Esophagus mucosa (tissue), 1 donor: ENCODE measurements at places on chromosomes 4 and X. TPM values are rescaled to one million over a fixed set of nuclear protein-coding genes. Genes with fewer than 3 reads are reported as not detected.
A peak's percentile ranks its signal among the peaks of the same experiment; 100 is the strongest.

DNA sequence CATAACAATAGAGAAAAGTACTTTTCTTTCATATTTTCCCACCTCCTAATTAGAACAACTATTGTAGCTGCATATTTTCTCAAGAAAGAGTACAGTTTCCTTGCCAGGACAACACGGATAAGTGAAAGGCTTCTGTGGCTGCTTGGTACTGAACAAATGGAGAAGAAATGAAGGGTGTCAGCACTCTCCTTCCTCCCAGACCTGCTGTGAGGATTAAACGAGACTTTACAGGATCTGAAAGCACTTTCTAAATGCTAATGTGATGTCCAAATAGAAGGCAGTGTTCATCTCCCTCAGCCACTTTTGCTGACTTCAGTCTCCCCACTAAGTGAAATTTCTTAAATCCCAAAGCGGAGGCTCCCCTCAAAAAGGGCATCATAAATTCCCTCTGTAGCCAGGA is 13.9 kb downstream of the NIPAL1 start:
- ATAC-seq = no peak

DNA sequence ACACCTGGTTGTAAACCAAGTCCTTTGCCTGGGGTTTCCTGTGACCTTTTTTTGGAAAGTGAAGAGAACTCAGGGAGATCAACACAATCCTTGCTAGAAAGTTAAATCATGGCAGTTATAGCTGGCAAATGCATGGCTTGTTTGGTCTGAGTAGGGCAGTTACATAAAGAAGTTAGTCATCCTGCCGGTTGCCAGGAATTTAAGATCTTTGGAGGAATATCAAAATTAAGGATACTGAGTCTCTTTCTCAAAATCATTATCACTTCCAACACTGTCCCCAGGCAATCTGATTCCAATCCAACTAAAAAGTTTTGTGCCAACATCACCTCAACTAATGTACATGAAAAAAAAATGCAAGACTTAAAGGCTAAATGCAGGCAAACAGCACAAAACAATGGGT is 40.3 kb downstream of the C4orf54 start:
- no peak for ATAC-seq

- no peak for ATAC-seq
Measured at GRCh38 chrX:21982311-21982710, 41.8 kb downstream of the SMS start.

- no peak for ATAC-seq
Measured at GRCh38 chr4:155007660-155008176, 200.7 kb upstream of the NPY2R start.

DNA sequence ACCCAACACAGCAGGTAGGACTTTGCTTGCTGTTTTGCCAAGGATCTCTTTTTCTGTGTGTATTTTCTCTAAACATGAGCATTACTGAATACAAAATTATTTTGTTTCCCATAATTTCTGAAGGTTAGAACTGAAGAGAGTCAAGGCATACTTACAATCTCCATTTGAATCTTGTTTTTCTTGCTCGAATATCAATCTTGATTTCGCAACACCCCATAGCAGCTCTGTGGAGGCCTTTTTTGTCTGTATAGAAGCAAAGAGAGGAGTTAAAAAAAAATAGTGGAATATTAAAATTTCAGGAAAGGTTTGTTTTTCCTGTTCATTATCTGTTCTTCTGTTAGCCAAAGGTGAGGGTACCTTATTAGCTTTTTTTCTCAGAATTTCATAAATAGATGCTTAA is 92.9 kb downstream of the TNIP2 start:
- no peak for ATAC-seq

- ATAC-seq = no peak
Measured at GRCh38 chr4:54719378-54719777, 61.6 kb downstream of the KIT start.

DNA sequence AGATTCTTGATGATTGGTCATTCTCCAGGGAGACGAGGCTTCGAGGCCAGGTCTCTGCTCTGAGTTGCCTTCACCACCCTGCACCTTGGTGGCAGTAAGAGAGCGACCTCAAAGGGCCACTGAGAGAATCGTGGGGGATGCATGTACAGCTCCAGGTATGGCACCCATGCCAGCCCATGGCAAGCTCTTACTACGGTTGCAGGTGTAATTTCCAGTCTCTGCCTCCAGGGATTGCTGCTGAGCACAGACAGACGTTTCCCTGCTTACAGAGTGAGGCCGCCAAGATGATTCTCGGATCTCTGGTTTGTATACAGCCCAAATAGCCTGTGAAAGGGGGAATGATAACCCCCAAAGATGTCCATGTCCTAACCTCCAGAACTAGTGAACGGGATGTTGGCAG is 16.3 kb upstream of the DRD5 start:
- ATAC-seq = no peak

DNA sequence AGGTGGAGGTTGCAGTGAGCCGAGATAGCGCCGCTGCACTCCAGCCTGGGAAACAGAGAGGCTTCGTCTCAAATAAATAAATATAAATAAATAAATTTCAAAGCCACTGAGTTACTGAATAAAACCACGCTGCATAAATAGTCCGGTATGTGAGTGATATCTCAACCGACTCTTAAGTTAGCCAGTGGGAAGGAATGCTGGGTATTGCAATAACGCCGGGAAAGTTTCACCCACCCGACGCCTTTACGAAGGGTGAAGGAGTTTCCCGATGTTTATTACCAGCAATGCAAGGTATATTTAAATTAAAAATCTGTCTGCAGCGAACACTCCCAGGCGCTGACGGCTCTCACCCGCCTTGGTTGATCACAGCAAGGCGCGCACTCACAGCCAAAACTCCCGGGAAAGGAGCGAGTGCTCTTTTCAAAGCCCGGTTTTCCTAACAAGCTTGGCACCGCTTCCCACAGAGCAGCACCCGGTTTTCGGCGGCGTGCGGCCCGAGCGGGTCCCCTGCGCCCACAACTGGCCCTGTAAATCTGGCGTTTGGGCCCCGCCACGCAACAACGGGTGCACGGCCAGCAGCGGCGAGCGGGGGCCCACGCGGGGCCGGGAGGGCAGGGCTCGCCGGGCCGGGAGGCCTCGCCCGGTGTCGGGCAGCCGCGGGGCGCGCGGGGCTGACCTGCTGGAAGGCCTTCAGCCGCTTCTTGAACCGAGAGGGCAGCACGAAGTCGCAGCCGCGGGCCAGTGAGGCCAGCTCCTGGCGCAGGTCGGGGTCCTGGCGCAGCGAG is 13.7 kb downstream of the PPP2R3B start:
- no peak for ATAC-seq

MTTP gene
- total RNA-seq = not detected

ARX gene
- not detected for total RNA-seq

- no peak for ATAC-seq
Measured at GRCh38 chrX:29640106-29640505, 575.3 kb upstream of the MAGEB2 start.

- no peak for ATAC-seq
Measured at GRCh38 chr4:41377196-41377595, 120.5 kb downstream of the UCHL1 start.

DNA sequence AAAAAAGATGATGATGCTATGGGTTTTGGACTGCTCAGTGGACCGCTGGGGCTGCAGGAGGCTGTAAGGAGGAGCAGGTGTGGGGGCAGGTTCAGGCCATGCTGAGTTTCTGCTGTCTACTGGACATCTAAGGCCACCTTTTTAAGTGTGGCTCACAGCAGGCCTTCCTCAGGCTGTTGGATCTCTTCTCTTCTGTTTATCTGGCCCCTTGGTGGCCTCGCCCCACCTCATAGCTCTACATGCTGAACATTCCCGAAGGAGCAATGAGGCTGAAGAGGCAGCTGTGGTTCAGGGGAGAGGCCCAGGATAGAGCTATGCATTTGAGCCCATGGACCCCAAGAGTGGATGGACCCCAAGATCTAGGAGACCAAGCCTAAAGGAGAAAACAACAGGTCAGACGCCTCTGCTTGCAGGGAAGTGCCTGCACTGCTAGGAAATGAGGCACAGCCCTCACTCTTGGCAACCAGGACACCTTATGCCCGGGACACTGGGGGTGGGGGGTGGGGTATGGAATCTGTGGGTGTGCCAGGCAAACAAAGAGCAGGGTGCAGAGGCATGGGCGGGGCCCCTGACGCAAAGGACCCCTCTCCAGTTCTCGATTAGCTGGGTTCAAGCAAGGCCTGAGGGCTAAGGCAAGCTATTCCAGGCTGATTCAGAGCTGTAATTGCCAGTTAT is 168.9 kb downstream of the BCOR start:
- ATAC-seq = peak; percentile 60

GRCh38 chrX:122579526-122579925 is 604.6 kb upstream of the GRIA3 start:
- no peak for ATAC-seq
